ENCODE measurements at places on chromosomes 16 and 17.

DNA sequence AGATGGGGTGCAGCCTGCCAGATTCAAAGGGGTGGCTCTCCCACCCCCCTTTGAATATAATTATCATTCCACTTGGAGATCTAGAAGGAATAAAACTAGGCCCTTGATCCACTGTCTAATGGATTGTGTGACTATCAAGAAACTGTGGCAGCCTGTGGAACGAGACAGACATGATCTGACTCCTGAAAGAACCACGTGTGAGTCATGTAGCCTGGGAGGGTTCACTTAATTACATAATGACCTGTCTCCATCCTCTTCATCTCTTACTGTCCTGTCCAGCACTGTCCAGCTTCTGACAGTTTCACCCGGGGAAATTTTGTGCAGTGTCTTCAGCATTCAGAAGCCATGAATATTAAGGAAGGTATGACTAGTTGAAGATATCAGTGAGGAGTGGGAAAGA lies 43.3 kb upstream of the CDH13 start:
- no peak for DNase-seq

GRCh38 chr17:60390925-60391470 lies 935 bp downstream of the USP32 start:
- peak; percentile 24 for DNase-seq

DNA sequence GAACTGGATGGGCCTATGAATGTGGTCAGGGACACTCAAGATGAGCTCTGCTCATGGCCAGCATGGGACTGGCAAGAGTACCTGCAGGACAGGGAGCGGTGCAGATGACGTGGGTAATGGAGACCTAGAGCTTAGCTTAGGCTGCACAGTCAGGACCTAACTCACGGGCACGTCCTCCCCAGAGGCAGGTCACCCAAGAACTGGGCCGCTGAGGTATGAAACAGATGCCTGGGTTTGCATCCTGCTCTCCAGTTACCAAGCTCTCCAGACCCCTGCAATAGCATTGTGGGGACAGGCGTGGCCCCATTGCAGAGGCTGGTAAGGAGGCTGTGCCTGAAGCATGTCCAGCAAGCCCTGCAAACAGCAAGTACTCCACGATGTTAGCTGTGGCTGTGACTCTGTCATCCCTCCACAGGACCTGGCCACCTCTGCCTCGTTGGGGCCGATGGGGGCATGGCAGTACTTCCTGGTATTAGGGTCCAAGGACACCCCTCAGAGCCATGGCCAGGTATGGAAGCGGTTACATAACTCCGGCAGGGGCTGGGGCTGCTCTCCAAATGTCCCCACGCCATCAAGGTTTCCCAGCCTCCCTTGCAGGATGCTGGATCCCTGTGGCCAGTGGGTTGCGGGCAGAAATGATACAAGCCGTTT lies 37.5 kb upstream of the RBFOX3 start:
- DNase-seq = no peak

DNA sequence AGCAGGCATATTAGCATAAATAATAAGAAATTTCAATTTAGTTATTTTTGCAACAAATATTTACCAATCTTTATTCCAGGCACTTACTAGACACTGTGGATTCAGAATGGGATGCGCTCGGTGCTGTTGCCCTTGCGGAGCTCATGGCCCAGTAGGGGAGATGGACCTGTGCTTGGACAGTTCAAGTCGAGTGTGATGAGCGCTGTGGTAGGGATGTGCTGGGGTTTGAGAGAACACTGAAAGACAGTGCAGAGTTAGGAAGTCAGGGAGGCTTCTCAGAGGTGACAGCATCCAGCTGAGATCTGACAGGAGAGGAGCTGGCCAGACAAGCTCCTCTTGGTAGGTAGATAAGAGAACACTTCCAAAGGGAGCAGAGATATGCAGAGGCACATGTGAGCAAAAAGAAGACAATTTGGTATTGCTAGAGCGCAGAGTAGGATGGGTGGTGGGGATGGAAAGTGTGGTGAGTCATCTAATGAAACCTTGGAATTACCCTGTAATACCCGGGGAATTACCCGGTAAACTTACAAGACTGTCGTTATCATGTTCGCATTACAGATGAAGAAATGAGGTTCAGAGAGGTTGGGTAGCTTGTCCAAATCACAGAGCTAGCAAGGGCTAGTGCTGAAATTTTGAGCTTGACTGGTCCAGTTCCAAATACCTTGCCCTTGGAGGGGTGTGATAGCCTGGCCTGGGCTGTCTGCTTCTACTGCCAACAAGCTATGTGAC lies 298.1 kb upstream of the N4BP1 start:
- no peak for DNase-seq

- DNase-seq = no peak
Observed at GRCh38 chr17:4972752-4973151, 5.1 kb upstream of the SPAG7 start.

GRCh38 chr16:53111078-53111791 lies 56.4 kb downstream of the CHD9 start:
- DNase-seq = no peak
